ENCODE measurements at places on chromosomes 12 and 14.

DNA sequence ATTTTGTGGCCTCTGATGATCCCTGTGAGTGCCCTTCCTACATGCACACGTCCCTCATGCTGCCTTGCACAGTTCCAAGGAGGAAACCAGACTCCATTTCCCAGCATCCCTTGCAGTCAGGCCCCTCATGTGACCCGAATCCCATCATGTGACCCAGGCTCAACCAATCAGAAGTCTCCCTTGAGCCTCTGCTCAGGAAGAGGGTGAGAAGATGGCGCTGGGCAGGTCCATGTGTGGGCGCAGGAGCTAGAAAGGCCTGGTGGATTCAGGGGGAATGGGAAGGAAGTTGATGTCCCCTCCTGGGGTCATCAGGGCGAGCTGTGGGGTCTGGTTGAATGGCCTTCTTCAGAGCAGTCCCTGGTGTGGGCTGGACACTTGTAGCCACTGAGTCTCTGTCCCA is 240.5 kb downstream of the ADGRD1 start:
- H3K4me1 ChIP-seq, result no peaks in the 10 kb centered on the region
- DNase-seq, result no peak
- no peak overlapping the region for H3K27ac ChIP-seq
- H3K4me3 ChIP-seq, result no peak overlapping the region

DNA sequence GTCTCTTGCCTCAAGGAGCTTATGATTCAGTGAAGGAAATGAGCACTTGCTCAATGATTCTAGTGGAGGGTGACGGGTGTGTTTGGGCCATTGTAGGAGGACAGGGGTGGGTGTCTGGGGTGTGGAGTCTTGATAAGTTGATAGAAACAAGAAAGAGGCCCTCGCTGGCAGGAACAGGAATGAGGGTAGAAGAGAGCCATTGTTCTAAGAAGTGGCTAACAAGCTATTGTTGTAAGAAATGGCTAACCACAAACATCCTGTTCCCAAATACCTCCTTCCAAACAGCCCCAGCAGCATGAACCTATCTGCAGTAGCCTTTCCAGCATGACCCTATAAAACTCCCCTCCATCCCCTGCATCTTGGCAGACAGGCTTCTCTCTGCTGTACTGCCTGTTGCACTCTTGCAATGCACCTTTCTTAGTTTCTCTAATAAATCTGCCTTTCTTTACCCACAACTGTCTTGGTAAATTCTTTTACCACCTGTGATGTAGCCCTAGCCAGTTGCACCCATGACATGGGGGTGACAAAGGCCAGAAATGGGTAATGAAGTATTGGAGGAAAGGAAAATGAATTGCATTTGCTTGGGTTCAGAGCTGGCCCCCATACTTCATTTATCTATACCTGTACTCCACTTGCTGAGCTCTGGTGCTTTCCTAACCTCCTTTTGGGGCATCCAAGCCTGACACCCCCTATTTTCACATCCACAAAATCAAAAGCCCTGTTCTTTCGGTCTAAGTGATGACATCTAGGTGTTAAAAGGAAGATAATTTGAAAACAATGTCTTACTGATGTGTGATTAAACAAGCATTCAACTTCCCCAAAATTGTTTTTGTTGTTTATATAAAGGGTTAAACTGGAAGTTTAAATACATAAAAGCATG is 389.1 kb downstream of the GRIN2B start:
- no peaks in the 10 kb centered on the region for H3K4me1 ChIP-seq
- no peaks in the 10 kb centered on the region for H3K27me3 ChIP-seq
- H3K36me3 ChIP-seq, result no peaks in the 10 kb centered on the region
- H3K27ac ChIP-seq, result no peak overlapping the region
- no peak overlapping the region for H3K4me3 ChIP-seq

GRCh38 chr14:23600806-23601205 is 22.2 kb upstream of the JPH4 start:
- no peaks in the 10 kb centered on the region for H3K27me3 ChIP-seq
- H3K4me3 ChIP-seq, result no peak overlapping the region
- no peaks in the 10 kb centered on the region for H3K36me3 ChIP-seq

DNA sequence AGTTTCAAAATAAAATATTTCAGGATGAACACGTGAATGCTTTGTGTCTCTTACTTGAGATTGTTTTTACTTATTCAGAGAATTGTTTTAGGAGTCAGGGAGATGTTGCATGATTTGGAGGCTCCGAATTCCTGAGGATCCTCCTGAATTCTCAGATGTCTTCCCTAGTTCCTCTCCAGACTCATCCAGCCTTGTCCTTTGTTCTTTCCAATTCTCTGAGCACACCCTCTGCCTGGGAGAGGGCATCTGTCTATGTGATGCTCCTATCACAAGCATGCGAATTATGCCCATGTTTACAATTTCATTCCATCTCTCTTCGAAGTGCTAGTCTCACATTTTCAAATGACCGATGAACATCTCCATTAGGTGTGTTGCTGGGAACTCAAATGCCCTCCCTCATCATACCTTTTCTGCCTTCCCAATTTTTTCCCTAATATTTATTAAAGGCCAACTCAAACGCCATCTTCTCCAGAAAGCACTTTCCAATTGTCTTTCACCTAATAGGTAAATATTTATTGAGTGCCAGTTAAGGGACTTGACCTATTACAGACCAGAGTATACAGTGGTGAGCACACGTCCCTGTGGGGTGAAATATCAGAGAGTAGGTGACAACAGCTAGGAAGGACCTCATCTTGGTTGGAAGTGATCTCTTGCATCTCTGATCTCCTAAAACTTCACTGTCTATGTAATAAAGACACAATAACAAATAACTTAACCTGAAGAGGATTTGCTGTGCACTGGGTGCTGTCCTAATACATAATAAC is 64.4 kb downstream of the ARF6 start:
- peaks cover 10% of the 10 kb centered on the region for H3K4me1 ChIP-seq
- no peak for DNase-seq
- no peak overlapping the region for H3K27ac ChIP-seq
- H3K27me3 ChIP-seq, result no peaks in the 10 kb centered on the region
- H3K4me3 ChIP-seq, result no peak overlapping the region

DNA sequence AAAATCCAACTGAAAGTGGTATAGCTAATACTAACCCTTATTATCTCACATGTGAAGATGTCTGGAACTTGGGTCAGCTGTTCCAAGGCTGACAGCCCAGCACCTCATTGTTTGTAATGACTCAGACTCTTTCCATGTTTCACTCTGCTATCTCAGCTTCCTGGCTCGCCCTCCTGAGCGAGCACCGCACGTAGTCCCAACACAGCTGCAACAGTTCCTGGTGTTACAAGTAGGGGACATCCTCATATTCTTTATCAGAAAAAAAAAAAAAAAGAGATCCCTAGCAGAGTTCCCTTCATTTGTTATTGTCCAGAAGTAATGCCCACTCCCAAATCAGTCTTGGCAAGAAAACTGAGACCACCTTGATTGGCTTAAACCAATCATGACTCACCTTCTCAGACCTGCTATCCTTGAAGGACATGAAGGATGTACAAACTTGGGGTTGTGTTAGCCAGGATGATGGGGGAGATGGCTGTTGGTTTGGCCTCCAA is 92.5 kb downstream of the ADCK1 start:
- H3K4me1 ChIP-seq, result no peaks in the 10 kb centered on the region
- H3K27me3 ChIP-seq, result no peaks in the 10 kb centered on the region
- no peak overlapping the region for H3K27ac ChIP-seq
- H3K4me3 ChIP-seq, result no peak overlapping the region
- no peaks in the 10 kb centered on the region for H3K36me3 ChIP-seq
- no peak for DNase-seq

DNA sequence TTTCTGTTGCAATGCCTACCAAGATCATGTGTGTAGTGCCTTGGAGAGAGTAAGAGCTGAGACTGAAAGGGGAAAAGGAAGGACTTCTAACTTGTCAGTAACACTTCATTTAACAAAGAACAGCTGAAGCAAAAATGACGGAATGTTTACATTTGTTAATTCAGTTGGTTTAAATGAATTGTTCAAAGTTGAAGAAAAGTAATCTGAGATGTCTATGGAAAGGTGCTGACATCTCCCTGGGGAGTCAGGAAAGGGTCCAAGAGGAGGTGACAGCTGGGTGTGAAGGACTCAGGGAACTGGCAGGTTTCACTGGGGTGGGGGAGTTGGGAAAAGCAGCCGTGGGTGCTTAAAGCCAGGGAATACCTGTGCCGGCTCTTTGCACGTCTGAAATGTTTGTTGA is 7.9 kb downstream of the TMEM63C start:
- H3K27ac ChIP-seq, result no peak overlapping the region
- H3K4me1 ChIP-seq, result no peaks in the 10 kb centered on the region
- H3K27me3 ChIP-seq, result no peaks in the 10 kb centered on the region
- DNase-seq, result no peak
- H3K36me3 ChIP-seq, result no peaks in the 10 kb centered on the region

DNA sequence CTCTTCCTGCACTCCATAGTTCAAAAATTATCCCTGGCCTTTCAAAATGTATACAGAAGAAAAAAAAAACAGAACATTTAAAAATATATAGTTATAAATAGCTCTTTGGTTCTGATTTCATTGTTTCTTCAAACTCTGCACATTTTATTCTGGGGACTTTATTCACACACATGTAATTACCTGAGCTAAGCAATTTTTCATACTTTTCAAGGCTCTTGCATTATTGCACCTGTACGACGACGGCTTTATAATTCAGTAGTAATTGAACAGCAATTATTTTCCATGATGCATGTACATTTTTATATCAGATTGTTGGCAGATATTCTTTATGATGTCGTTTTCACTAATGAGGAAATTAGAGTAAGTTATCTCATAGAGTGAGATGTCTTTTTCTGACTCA is 13.5 kb upstream of the SLC15A5 start:
- H3K36me3 ChIP-seq, result no peaks in the 10 kb centered on the region
- H3K27me3 ChIP-seq, result no peaks in the 10 kb centered on the region
- H3K4me1 ChIP-seq, result no peaks in the 10 kb centered on the region
- DNase-seq, result no peak
- no peak overlapping the region for H3K27ac ChIP-seq
- no peak overlapping the region for H3K4me3 ChIP-seq

GRCh38 chr14:76537906-76538647 is 162.1 kb downstream of the ESRRB start:
- H3K27ac ChIP-seq, result no peak overlapping the region
- no peaks in the 10 kb centered on the region for H3K36me3 ChIP-seq
- H3K27me3 ChIP-seq, result peaks cover 6% of the 10 kb centered on the region

DNA sequence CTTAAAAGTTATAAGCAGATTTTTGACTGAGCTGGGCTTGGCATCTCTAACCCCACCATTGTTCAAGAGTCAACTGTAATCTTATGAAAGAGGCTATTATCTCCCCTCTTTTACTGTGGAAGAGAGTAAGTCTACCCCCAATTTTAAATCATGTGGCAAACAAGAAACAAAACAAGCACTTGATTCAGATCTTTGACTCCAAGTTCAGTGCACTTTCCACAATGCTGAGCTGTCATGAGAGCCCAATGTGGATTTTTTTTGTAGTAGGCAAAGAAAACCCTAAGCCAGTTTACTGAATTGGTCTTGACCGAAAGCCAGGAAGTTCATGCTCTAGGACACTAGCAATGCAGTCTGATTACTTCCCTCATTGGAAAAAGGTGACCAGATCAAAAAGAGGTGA is 306.2 kb downstream of the GALC start:
- H3K36me3 ChIP-seq, result no peaks in the 10 kb centered on the region
- H3K27ac ChIP-seq, result no peak overlapping the region
- no peaks in the 10 kb centered on the region for H3K4me1 ChIP-seq
- H3K4me3 ChIP-seq, result no peak overlapping the region
- DNase-seq, result no peak
- H3K27me3 ChIP-seq, result no peaks in the 10 kb centered on the region

GRCh38 chr12:76080017-76080728 is 4.3 kb downstream of the NAP1L1 start:
- peaks cover 31% of the 10 kb centered on the region for H3K4me1 ChIP-seq
- no peak overlapping the region for H3K27ac ChIP-seq
- no peak overlapping the region for H3K4me3 ChIP-seq
- no peak for DNase-seq

DNA sequence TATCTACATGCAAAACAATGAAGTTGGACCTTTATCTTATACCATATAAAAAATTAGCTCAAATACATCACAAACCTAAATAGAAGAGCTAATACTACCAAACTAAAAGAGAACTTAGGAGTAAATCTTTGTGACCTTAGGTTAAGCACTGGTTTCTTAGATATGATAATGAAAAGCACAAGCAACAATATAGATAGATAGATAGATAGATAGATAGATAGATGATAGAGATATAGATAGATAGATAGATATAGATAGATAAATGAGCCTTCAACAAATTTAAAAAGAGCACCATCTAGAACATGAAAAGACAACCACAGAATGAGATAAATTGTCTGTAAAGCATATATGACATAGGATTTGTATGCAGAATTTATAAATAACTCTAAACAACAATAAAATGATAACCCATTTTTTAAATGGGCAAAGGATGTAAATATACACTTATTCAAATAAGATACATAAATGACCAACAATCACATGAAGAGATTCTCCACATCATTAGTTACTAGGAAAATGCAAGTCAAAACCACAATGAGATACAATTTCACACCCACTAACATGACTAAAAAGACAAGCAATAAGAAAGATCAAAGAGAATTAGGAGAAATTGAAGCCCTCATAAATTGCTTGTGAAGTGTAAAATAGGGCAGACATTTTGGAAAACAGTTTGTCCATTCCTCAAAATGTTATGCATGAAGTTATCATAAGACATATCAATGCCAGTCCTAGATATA is 293.7 kb downstream of the BTG1 start:
- no peaks in the 10 kb centered on the region for H3K36me3 ChIP-seq
- no peak for DNase-seq
- no peaks in the 10 kb centered on the region for H3K27me3 ChIP-seq

DNA sequence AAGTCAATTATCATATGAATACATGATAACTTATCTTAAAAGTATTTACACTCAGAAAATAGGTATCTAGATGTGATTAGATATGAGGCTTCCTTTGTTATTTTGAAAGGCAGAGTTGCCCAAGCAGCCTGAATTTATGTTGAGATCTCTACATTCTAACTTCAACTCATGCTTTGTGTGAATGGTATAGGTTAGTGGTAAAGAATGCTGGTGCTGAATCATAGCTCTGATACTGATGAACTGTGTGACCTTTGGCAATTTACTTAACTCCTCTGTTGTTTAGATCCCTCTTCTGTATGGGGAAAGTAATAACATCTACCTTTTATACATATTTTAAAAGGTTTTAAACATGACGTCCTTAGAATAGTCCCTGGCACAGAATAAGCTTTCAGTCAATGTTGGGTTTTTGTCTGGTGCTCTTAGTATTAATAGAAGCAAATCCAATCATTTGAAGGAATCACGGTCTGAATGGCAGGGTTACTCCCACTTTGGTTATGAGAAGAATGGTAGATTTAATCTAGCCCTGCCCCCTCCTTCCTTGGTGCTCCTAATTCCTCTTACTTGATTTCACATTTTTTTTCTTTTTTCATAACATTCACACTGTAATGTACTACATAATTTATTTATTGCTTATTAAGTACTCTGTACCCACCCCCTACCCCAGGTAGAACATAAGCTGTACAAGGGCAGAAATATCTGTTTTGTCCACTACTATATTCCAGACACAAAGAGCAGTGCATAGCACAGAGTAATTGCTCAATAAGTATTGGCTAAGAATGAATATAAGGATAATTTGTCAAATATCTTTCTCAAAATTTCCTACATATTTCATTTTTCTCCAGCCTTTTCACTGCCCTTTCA is 203.3 kb upstream of the KRR1 start:
- no peaks in the 10 kb centered on the region for H3K36me3 ChIP-seq
- no peak for DNase-seq
- no peaks in the 10 kb centered on the region for H3K27me3 ChIP-seq
- no peaks in the 10 kb centered on the region for H3K4me1 ChIP-seq
- H3K4me3 ChIP-seq, result no peak overlapping the region
- H3K27ac ChIP-seq, result no peak overlapping the region

Measured in gastrocnemius medialis (tissue), 4 donors.